Activated CD8-positive, alpha-beta T cell treated with anti-CD3 and anti-CD28 coated beads for 36 hours (primary cell): ENCODE measurements at places on chromosomes 6 and 20. TPM values are rescaled to one million over a fixed set of nuclear protein-coding genes. Genes with fewer than 3 reads are reported as not detected.
A peak's percentile ranks its signal among the peaks of the same experiment; 100 is the strongest.

Gene PROCR
- 3.0 TPM for total RNA-seq

Gene MAP3K5
- 4.4 TPM for total RNA-seq

Gene MYLIP
- total RNA-seq = 7.7 TPM

Gene FAM162B
- total RNA-seq = not detected

Gene ERMARD
- 24.9 TPM for total RNA-seq

Gene C20orf202
- total RNA-seq = not detected

Gene MCHR2
- not detected for total RNA-seq

Gene OPRL1
- total RNA-seq = 0.61 TPM

Gene FGD2
- 1.4 TPM for total RNA-seq

GRCh38 chr20:9087531-9088217, 18.8 kb downstream of the PLCB4 start:
- no peak for DNase-seq

DNA sequence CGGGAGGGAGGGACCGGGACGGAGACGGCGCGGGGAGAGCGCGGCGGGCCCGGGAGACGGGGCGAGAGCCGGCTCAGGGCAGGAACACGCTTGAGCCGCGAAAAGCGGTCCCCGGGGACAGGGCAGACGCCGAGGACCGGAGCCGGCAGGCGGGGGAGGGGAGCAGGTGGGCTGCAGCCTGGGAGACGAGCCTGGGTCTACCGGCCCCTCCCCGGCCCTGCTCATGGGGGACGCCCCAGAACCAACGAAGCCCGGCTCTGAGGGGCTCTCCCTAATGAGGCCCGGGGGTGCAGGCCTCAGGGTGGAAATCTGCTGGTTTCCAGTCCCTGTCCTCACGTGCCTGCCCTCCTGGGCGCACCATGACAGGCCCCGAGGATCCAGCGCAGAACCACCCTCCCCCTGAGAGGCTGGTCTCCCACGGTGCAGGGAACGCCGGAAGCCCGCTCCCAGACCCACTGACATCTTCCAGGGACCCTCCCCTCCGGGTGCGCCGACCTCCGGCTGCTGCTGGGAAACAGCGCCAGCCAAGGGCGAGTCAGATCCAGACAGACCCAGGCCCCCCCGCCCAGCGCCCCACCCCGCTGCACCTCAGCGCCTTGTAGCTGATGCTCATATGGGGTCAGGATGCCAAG, 571 bp upstream of the EEF1A2 start:
- DNase-seq = no peak

GRCh38 chr6:138229072-138229471, 10.8 kb upstream of the PBOV1 start:
- DNase-seq = no peak

- peak; percentile 88 for DNase-seq
These were observed 43.0 kb upstream of the CCR6 start for GRCh38 chr6:167079853-167080297.

- no peak for DNase-seq
These were observed 86.1 kb upstream of the ZNF217 start for GRCh38 chr20:53679597-53680309.
